Gastroesophageal sphincter (tissue), 4 donors: ENCODE measurements at places on chromosomes 11 and 22. TPM values are rescaled to one million over a fixed set of nuclear protein-coding genes. Genes with fewer than 3 reads are reported as not detected.

Gene PATE4
- not detected for total RNA-seq

Gene PVALB
- not detected for total RNA-seq

Gene ACR
- total RNA-seq, result not detected

Gene CHRNA10
- total RNA-seq, result 0.67 TPM

Gene SLC29A2
- total RNA-seq, result 3.2 TPM

Gene CDHR5
- total RNA-seq, result not detected

Gene ANGPTL5
- total RNA-seq, result 0.62 TPM

Gene CNIH2
- 1.1 TPM for total RNA-seq

Gene HARBI1
- total RNA-seq, result 1.9 TPM

Gene SHANK3
- 5.9 TPM for total RNA-seq

Gene NTM
- 11.5 TPM for total RNA-seq

Gene SLC22A12
- total RNA-seq, result not detected

Gene SYT7
- total RNA-seq, result 2.6 TPM

Gene TMEM191C
- not detected for total RNA-seq

Gene SMIM35
- total RNA-seq, result not detected

Gene OR52H1
- total RNA-seq, result not detected

Gene LRRC56
- total RNA-seq, result 0.69 TPM

Gene OR8D4
- not detected for total RNA-seq

Gene USP2
- 7.6 TPM for total RNA-seq

Gene CD248
- 25.8 TPM for total RNA-seq

Gene DAGLA
- 3.9 TPM for total RNA-seq

Gene APOL6
- total RNA-seq, result 11.4 TPM

Gene TEAD1
- 185 TPM for total RNA-seq

Gene HEPHL1
- total RNA-seq, result not detected

Gene LINC01488
- total RNA-seq, result not detected

Gene MYO7A
- total RNA-seq, result 4.0 TPM

Gene XKR3
- total RNA-seq, result not detected

Gene MPZL3
- 0.67 TPM for total RNA-seq

Gene FAM111B
- total RNA-seq, result not detected

Gene CRYBB2
- total RNA-seq, result not detected

Gene FEN1
- 7.9 TPM for total RNA-seq

Gene OR10D3
- not detected for total RNA-seq

Gene DEPDC7
- 2.6 TPM for total RNA-seq
